Stimulated activated CD8-positive, alpha-beta memory T cell treated with anti-CD3 and anti-CD28 coated beads, Interleukin-4, amount 100 ng/mL, for 4 hours (primary cell): ENCODE measurements at places on chromosomes 7 and 10.

DNA sequence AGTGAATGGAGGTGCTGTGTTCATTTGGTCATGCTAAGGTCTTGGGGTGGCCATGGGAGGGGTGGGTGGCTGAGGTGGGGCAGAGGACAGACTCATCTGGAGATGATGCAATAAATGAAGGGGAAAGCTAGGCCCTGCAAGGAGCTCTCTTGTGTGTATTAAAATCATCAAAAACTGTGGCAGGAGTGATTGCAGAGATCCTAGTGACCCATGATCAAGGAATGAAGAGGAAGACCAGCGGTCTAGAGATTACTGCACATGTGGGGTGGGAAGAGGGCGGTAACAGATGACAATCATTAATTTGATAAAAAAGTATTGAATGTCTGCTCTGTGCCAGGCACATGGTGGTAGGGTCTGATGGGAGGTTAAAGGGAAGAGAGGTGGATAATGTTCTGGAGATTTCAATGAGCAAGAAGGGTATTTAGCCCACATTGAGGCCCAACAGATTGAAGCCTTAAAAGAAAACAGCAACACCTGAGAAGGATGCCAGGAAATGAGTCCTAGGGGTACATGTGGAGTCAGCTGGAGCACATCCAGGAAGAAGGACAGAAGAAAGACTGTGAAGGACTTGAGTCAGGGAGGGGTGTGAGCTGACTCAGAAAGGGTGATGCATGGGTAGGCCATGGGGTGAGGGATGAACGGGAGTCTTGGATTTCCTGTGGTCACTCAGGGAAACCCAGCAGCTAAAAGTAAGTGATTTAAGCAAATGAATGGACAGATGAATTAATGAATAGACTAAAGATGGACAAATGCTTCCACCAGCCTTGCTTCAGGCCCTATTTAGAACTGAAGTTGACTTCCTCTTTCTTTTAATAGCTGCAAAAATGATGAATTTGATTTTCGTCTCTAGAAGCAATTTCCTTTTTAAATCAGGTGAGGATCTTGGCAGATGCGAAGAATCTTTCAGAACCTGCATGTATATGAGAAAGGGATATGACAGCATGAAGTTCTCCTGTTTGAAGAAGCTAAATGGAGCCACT lies 83.1 kb upstream of the IGFBP3 start:
- DNase-seq: no peak

- no peak for DNase-seq
Measured at GRCh38 chr7:149886018-149886415, 12.2 kb downstream of the ATP6V0E2 start.

GRCh38 chr7:137967143-137968018 lies 34.5 kb downstream of the CREB3L2 start:
- no peak for DNase-seq

DNA sequence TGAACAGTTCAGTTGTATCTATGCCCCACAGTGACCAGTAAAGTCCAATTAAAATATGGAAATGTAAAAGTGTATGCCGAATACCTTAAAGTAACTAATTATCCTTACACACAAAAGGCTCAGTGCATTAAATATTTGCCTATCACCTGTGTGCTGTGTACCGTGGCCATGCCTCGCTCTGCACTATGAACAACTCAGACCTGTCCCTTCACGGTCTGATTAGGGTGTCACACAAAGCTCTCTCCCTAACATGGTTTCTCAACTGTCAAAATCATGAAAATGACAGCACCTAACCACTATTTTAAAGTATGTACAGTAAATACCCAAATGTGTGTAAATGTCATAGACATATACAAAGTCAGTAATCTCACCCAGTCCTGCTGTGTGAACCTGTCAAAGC lies 43.1 kb downstream of the STK17A start:
- DNase-seq: no peak

GRCh38 chr7:21251151-21251800 lies 176.6 kb upstream of the SP4 start:
- DNase-seq: no peak

DNA sequence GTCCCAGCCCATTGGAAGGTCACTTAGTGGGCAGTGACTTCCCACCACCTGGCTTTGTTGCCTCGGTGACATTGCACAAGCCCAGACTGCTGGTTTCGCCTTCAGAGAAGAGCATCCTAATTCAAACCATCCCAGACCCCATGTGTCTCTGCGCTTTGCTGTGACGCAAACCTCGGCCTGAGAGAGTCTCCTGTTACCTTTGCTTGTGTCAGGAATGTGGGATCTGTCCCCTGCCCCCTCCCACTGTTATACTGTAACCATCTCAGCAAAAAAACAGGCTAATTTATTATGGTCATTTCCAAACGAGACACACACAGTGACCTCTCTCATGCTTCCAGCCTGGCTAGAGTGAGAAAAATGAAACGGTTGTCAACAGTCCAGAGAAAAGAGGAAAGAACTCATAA lies 25.0 kb upstream of the AQP1 start:
- DNase-seq: no peak

GRCh38 chr10:79404231-79404609 lies 41.2 kb downstream of the ZCCHC24 start:
- DNase-seq: no peak

DNA sequence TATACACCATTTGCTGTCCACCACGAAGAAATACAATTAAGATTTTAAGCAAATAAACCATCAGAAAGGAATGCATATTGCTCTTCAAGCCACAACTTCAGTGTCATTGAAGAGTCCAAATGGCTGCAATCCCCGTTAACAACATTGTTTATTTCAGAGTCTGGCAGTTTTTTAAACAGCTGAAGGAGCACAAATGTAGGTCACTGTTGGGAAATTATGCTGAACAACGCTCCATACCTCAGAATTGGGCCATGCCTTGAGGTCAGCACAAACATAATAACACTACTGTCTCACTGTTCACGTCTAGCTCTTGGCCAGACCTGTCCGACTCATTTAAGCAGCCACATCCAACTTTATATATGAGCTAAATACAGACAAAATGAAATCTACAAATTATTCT lies 453.9 kb upstream of the GHITM start:
- DNase-seq: no peak
